HS-5 (cell line): ENCODE measurements at places on chromosomes 11 and 22.

DNA sequence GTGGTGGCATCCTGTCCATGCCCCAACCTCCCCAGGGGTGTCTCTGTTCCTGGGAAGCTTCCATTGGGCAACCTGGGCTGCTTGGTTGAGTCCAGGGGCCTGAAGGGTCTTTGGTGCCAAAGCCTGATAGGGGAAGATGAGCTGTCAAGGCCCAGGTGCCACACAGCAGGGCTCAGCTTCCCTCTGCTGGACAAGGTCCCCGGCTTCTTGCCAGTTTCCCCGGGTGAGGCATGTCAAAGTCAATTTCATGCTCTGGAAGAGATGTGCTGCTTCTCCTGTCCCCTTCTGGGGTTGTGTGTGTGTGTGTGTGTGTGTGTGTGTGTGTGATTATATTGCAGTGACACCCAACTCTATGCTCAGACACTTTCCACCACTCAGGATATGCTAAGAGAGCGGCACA is 26.9 kb downstream of the TP53I11 start:
- DNase-seq = no peak

DNA sequence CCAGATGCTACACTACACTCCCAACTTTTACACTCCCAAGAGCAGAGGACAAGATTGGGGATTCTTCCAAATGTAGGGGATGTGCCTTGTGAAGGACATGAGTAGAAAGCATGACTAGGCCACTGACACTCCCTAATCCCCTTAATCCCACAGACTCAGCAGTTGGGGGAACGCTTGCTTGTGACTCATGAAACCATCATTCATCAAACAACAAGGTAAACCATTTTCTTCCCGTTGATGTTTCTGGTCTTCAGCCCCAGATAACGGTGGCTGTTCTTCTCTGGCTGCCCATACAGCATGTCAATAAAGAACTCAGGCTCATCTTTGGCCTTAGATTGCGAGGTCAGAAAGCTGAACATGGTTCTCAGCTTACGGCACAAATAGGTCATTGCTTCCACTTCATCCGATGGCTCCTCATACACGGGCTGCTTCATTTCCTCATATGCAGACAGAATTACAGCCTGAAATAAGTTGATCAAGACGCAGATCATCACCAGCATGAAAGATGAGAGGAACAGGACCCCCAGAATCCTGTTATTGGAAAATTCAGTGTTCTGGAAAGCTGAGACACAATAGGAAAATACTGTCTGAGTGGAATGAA is 6.4 kb upstream of the CDPF1 start:
- no peak for DNase-seq

GRCh38 chr11:77523712-77524111 is 49.8 kb upstream of the PAK1 start:
- DNase-seq = no peak

GRCh38 chr11:77203901-77204753 is 76.1 kb downstream of the MYO7A start:
- DNase-seq = no peak

DNA sequence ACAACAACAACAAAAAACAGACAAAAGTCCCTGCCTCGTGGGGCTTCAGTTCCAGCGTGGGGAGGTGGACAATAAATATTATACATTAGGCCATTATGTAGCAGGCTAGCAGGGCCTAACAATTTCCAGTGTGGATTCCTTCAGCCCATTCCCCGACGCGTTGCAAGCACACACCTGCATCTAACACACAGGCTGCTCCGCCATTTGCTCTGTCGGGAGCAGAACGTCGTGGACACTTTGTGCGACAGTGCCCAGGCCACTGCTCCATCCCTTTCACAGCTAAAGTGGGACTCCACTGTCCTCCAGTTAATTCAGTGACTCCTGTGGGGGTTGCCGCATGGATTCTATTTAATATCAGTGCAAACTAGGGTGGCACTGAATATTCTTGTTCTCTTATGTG is 10.9 kb upstream of the FGF3 start:
- no peak for DNase-seq

DNA sequence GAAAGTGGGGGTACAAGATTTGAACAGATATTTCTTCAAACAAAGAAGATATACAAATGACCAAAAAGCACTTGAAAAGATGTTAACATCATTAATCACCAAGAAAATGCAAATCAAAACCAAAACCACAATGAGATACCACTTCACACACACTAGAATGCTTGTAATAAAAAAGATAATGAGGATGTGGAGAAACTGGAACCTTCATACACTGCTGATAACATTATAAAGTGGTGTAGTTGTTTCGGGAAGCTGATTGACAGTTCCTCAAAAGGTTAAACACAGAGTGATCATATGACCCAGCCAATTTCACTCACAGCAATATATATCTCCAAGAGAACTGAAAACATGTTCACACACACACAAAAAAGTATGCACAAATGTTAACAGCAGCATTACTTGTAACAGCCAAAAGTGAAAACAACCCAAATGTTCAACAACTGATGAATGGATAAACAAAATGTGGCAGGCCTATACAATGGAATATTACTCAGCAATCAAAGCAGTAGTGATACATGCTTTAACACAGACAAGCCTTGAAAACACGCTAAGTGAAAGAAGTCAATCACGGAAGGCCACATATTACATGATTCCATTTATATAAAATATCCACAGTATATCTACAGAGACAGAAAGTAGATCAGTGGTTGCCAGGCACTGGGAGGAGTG is 15.1 kb downstream of the PITPNB start:
- no peak for DNase-seq

DNA sequence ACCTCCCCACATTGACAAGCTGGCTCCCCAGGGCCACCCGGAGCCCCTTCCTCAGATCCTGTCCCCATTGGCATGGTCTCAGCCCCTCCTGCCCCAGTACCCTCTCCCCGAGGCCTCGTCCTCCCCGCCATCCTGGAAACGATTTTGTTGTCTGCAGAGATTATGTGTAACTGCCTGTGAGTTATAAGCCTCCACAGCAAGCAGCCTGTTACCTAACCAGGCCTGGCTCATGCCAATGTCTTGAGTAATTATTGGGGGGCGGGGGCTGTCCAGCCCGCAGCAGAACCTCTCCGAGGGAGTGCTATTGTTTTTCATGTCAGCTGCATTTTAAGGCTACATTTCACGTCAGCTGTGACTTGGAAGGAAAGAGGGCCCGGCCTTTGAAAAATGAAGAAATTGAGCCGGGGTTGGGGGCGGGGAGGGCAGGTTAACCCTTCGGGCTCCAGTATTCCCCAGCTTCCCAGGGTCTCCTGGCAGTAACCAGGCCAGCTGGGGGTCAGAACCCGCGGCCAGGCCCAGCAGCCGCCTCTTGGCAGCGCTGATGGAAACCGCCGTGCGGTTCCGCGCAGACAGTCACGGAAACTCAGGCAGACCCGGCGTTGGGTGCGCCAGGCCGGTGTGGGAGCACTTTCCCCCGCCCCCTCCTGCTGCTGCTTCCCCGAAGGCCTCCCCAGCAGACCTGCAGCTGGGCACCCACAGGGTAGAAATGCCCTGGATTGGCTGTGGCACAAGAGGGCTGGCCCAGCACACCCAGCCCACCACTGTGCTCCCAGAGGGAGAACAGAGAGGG is 59.5 kb downstream of the CDKN1C start:
- DNase-seq = peak; percentile 73

GRCh38 chr11:48168815-48169214 is 47.8 kb upstream of the OR4B1 start:
- DNase-seq = no peak

- DNase-seq = no peak
These were observed 79.9 kb upstream of the VPREB1 start for GRCh38 chr22:22164541-22165272.

GRCh38 chr22:36175892-36176291 is 15.3 kb upstream of the APOL3 start:
- no peak for DNase-seq

- DNase-seq = no peak
These were observed 108.1 kb downstream of the KIAA1671 start for GRCh38 chr22:25060522-25061071.

DNA sequence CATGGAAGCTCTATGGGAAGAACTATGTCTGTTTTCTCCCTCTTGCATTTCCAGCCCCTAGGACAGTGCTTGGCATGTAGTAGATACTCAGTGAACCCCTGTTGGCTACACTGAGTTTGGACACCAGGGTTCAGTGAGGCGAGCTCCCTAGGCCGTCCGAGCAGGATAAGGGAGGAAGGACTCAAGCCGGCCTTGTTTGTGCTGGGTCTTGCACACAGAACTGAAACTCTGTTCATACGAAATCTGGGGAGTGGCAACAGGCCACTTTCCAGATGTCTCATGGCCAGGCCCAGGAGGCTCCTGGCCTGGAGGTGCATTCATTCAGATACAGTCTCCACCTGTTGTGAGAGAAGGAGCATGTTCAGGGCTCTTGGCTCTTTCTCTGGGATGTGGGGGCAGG is 23.6 kb upstream of the LMO1 start:
- DNase-seq = no peak

DNA sequence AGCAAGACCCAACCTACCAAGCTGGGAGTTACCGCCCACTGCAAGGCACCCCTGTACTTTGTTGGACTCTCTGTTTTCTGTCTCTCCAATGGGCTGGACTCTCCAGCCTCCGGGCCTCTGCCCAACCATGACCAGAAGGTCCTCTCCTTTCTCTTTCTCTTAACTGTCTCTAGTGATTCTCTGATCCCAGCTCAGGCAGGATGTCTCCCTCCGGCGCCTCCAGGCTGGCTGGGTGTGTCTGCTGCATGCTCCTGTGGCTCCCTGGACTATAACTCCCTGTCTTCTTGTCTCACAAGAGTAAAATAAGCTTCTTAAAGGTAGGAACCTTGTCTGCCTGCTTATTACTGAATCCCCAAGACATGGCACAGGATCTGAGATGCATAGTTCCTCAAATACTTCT is 36.3 kb downstream of the TIMP3 start:
- DNase-seq = no peak

DNA sequence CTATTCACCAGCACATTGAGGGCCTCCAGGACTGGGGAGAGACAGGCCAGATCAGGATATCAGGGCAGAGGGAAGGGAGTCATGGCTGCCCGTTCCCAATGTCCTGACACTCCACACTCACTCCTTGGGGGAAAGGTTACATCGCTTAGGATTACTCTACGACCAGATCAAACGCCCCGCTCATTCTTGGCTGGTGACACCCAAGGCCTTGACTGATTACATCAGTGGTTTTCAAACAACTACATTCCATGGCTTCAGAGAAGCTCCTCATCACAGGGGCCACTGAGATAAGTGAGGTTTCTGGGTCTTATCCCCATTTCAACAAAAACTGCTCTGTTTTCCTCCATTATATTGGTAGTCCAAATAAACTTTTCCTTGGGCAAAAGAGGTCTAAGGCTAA is 15.0 kb downstream of the UBE2L6 start:
- DNase-seq = no peak

GRCh38 chr11:73625696-73626318 is 20.6 kb upstream of the PLEKHB1 start:
- DNase-seq = peak; percentile 15

DNA sequence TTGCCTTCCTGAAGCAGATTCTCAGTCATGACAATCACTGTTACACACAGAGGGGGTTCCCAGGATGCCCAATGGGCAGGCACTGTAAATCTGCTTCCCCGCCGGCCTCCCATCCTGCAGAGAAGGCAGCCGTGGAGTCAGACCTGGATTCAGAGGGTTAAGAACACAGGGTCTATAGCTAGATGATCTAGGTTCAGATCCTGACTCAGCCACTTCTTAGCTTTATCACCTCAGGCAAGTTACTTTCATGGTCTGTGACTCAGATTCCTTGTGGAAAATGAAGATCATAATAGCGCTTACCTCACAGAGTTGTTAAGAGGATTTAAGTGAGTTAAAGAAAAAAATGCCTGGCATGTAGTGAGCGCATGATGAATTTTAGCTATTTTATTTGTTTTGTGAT is 95.9 kb downstream of the TIMP3 start:
- no peak for DNase-seq

DNA sequence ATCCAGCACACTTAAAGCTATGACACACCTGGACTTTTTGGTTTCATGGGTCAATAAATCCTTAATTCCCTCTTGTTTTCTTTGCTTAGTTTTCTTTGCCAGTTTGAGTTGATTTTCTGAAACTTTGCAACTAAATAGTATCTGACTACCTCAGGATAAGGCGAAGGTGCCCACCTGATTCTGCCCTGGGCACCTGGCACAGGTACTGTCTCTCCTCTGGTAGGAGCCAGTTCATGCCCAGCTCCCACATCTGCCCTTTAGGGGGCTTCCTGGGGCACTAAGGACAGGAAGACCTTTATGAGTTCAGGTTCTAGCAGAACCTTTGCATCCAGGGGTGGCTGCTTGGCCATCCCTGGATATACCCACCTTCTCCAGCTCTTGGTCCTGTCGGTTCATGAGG is 19.6 kb upstream of the KCNJ11 start:
- DNase-seq = no peak

- DNase-seq = no peak
These were observed 22.4 kb upstream of the CRYBB3 start for GRCh38 chr22:25177226-25177625.

- no peak for DNase-seq
These were observed 237.8 kb downstream of the NXPE2 start for GRCh38 chr11:114915871-114916805.

GRCh38 chr11:95147364-95147905 is 57.8 kb downstream of the ENDOD1 start:
- peak; percentile 75 for DNase-seq

DNA sequence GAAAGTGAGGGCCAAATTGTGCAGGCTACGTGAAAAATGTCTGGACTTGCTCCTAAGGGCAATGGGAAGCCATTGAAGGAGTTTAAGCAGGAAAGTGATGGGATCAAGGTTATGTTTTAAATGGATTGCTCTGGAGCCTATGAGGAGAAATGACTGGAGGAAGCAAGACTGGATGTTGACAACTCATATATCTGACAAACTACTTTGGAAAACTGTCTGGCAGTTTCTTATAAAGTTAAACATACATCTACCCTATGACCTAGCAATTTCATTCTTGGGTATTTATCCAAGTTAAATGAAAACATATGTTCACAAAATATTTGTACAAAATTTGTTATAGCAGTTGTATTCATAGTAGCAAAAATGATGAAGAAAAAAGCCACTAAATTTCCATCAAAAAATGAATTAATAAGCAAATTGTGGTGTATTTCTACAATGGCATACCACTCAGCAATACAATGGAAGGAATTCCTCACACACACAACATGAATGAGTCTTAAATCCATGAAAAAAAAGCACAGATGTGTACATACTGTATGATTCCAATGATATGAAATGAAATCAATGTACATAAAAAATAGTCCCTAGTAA is 24.1 kb downstream of the FZD4 start:
- no peak for DNase-seq

DNA sequence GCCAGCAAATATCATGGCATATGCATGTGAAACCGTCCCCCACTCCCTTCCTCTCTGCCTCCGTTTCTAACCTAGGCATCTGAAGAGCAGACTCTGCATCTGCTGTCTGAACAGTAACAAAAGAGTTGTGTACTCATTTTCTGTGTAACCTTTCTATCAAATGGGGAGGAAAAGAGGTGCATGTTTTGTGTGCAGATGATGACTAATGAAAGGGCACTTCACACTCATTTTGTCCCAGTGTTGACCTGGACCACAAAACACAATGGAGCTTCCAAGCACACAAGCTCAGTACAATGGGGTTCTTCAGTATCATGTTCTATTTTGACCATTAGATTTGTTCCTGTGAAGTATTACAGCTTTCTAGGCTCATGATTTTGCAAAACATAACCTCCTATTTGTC is 13.0 kb downstream of the JHY start:
- no peak for DNase-seq

- DNase-seq = no peak
These were observed 629 bp upstream of the KCTD17 start for GRCh38 chr22:37050913-37051312.
